ENCODE measurements at places on chromosomes 13 and 19. TPM values are rescaled to one million over a fixed set of nuclear protein-coding genes. Genes with fewer than 3 reads are reported as not detected.

Gene ADPRHL1
- 10.8 TPM for total RNA-seq

Gene ZNF723
- not detected for total RNA-seq

Gene FBXW9
- total RNA-seq: 8.7 TPM

Gene ZIK1
- total RNA-seq: 5.4 TPM

Gene CD209
- not detected for total RNA-seq

Gene SIGLEC8
- not detected for total RNA-seq

Gene IGFL1
- total RNA-seq: not detected

Gene CRX
- not detected for total RNA-seq

Gene FAM83E
- not detected for total RNA-seq

Gene FXYD5
- total RNA-seq: 89.8 TPM

Gene TRPM4
- total RNA-seq: 13.9 TPM

Gene PRMT1
- total RNA-seq: 345 TPM

Gene CAPN12
- total RNA-seq: not detected

Gene C19orf38
- not detected for total RNA-seq

Gene EID2
- 14.8 TPM for total RNA-seq

Gene NDUFS7
- 139 TPM for total RNA-seq

Gene KIR2DL3
- total RNA-seq: not detected

Gene ATP13A1
- 106 TPM for total RNA-seq

Gene OR10H1
- total RNA-seq: not detected

Gene SLC25A30
- 14.2 TPM for total RNA-seq

Gene FAAP24
- total RNA-seq: 7.1 TPM

Gene ZNF536
- not detected for total RNA-seq

Gene ZNF383
- 4.0 TPM for total RNA-seq

Gene ATP1A3
- total RNA-seq: 0.19 TPM

Gene MISP3
- 0.34 TPM for total RNA-seq

Gene HPN
- not detected for total RNA-seq

Gene ZNF66
- total RNA-seq: 3.5 TPM

Gene PLPP2
- not detected for total RNA-seq

Gene LINGO3
- total RNA-seq: not detected

Gene PRR19
- total RNA-seq: 2.2 TPM

Gene SIGLEC10
- total RNA-seq: not detected

Gene CAMSAP3
- not detected for total RNA-seq

Gene PROZ
- not detected for total RNA-seq

Gene NCAN
- total RNA-seq: under 0.01 TPM

Gene BCKDHA
- total RNA-seq: 38.6 TPM

Gene PTOV1
- 109 TPM for total RNA-seq

Gene ZNF442
- 3.0 TPM for total RNA-seq

Gene WIZ
- total RNA-seq: 21.5 TPM

Gene SERPINE3
- total RNA-seq: not detected

Gene PRODH2
- not detected for total RNA-seq

Gene SOX1
- not detected for total RNA-seq

Gene SPRYD7
- 14.3 TPM for total RNA-seq

Gene GPR180
- total RNA-seq: 9.6 TPM

Gene HNRNPUL1
- total RNA-seq: 153 TPM

Gene GTF2F2
- total RNA-seq: 66.6 TPM

Gene CASP14
- total RNA-seq: not detected

Gene ZNF730
- 14.3 TPM for total RNA-seq

Gene CEACAM3
- total RNA-seq: not detected
